ENCODE measurements at places on chromosomes 2 and 18.

DNA sequence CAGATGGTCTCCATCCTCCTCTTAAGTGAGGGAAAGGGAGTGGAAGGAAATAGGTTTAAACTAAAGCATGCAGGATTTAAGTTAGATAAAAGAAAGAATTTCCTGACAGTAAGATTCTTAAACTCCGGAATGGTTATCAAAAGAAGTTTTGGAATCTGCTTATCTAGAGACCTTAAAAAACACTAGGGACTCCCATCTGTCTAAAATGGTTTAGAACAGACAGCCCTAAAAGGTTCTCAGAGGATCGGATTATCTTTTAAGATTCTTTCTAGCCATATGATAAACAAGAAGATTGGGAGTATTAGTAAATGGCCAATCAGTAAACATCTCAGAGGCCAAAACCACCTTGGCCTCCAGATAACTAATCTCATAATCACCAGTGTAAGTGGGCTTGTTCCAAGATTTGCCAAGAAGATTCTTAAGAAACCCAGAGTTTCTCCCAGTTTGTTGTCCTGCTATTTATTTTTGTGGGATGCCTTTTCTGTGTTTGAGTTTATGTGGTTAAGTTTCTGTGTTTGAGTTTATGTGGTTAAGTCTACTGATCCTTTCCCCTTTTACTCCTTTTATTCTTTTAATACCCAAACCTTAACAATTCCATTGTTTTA, 314.9 kb upstream of the NRP2 start:
- no peak for DNase-seq

DNA sequence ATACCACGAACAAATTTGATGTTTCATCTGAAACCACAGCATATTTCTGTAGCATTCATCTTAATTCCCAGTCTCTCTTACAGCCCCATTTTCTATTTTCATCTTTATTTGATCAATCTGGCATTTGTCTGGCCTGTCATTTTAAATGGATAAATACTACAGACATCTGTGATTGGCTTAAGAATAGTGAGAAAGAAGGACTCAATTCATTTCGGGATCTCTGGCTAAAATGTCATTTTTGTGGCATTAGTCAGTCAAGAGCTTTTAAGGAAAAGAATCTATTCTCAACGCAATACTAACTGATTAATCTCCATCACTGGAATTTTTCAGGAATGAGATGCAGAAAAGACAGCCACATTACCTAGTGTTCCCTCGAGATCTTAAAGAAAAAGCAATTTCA, 585.9 kb downstream of the IRS1 start:
- no peak for DNase-seq

DNA sequence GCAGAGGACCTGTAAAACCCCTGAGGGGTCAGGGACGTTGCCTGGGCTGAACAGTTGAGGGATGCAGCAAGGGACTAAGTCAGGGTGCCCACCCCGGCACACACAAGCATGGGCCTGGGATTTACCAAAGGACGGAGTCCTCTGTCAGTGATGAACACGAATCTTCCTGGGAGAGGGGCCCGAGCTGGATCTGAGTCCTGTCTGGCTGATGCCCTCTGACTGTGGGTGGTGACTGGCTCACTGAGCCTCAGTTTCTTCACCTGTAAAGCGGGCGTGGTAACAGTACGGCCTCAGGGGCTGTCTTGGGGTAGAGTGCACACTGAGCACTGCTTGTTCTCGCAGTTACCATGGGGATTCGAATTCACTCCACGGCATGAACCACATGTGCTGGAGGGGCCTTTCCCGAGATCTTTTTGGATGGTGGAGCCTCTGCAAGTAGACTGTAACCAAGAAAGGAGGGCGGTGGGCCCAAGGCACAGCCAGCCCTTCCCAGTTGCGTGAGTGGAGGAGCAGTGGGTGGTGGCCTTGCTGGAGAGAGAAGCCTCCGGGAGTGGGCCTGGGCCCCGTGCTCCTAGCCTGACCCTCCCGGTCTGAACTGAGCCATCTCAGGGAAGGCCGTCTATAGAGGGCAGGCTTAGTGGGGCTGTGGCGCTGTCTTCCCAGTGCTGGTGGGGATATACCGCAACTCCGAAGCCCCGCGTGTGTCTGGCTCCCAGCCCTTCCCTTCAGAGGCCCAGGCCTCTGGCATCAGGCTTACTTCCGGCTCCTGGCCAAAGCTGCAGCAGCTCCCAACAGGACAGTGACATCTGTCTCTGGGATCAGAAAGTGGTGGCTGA, 130.8 kb upstream of the HS6ST1 start:
- no peak for DNase-seq

GRCh38 chr2:171523088-171524017, 1.1 kb downstream of the CYBRD1 start:
- DNase-seq: no peak

- DNase-seq: no peak
Observed at GRCh38 chr2:181977661-181978350, 7.8 kb upstream of the PPP1R1C start.

GRCh38 chr18:47247416-47248114, 3.9 kb downstream of the SKOR2 start:
- no peak for DNase-seq

GRCh38 chr18:32742579-32742978, 30.2 kb downstream of the KLHL14 start:
- DNase-seq: no peak
